ENCODE measurements at places on chromosomes 1 and 21. TPM values are rescaled to one million over a fixed set of nuclear protein-coding genes. Genes with fewer than 3 reads are reported as not detected.
A peak's percentile ranks its signal among the peaks of the same experiment; 100 is the strongest.

- DNase-seq: no peak
Measured at GRCh38 chr1:33350611-33351280, 29.8 kb upstream of the A3GALT2 start.

GRCh38 chr1:168091720-168092550 lies 44.8 kb downstream of the GPR161 start:
- DNase-seq: no peak

GRCh38 chr1:12458571-12458970 lies 159.4 kb downstream of the DHRS3 start:
- DNase-seq: no peak

DNA sequence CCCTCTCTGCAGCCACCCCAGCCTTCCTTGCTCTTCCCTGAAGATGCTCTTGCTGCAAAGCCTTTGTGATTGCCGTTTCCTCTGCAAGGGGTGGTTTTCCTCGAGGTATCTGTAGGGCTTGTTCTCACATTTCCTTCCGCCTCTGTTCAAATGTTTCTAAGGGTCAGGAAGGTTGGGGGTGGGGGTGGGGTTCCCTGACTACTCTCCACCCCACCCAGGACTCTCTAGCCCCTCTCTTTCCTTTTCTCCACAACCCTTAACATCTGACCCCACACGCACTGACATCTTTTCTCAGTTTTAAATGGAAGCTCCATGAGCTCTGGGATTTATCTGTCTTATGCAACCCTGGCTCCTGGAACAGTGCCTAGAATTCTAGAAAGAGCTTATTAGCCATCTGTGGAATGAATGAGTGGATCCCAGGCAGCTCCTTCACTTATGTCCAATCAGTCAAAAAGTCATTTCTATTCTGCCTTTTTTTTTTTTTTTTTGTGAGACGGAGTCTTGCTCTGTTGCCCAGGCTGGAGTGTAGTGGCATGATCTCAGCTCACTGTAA lies 27.3 kb upstream of the ZNF362 start:
- DNase-seq: peak; percentile 53

Gene SLAMF9
- not detected for total RNA-seq

- DNase-seq: peak; percentile 44
Measured at GRCh38 chr1:52032785-52033131, 852 bp downstream of the KTI12 start.

DNA sequence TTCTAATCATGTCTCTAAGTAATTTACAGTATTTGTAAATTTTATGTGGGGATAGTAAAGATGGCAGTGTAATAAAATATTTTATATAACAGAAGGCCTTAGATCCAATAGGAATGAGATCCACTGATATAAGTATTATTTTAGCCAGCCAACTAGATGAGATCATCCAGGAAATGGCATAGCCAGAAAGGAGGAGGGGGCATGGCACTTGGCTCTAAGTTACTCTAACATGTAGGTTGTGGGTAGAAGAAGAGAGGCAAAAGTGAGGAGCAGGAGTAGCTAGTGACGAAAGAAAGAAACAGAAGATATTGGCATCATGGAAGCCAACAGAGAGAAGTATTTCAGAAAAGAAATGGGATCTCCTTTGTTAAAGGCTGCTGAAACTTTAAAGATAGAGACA lies 426.1 kb downstream of the PTPRC start:
- DNase-seq: no peak

DNA sequence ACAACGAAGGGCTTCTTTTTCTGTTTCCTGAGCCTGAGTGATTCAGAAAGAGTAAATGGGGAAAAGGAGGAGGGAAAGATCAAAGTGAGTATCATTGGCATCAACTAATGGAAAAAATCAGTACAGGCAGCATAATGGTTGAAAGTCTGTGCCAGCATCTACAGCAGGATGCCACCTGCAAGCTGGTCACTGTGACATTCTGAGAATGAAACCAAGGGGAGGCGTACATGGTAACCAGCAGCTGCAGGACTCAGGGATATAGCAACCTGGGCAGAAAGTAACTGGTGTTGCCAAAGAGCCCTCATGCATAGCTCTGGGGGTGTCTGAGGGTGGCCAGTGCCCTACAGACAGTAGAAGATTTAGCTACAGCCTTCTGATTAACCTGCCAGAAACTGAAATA lies 305.9 kb downstream of the BRINP2 start:
- DNase-seq: no peak

Gene GBP3
- total RNA-seq: 79.7 TPM

Gene C2CD2
- 66.4 TPM for total RNA-seq

GRCh38 chr1:65756616-65757015 lies 36.1 kb upstream of the PDE4B start:
- DNase-seq: no peak

- no peak for DNase-seq
Measured at GRCh38 chr1:215084621-215085020, 2.1 kb downstream of the KCNK2 start.

GRCh38 chr1:243735457-243735856 lies 114.6 kb downstream of the AKT3 start:
- DNase-seq: no peak

DNA sequence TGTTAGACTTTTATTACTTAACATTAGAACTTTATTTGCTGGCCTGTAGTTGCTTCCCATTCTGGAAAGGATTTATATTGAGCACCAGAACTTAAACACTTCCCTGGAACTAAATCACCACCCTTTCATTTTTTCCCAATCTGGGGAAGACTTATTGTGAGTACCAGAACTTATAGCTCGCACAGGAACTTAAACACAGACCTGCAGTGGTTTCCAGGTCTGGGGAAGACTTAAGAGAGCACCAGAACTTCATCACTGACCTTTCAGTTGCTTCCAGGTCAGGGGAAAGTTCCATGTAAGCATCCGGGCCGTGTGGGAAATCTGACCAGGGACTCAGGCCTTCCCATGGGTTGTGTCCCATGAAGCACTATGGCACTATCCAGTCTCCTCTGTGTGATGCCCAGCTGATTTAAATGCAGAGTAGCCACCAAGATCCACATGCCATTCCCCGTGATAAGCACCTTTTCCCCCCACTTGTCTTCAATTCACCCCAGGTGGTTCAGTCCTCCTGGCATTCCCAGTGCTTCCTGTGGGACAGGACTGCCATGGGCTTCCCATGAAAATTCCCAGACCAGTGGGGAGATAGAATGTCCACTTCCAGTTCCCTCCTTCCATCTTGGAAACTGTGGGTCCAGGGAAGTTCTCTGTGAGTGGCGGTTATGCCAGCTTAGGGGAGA lies 48.9 kb downstream of the C4BPA start:
- no peak for DNase-seq

GRCh38 chr1:118788463-118788862 lies 199.7 kb downstream of the TBX15 start:
- DNase-seq: peak; percentile 60

- no peak for DNase-seq
Measured at GRCh38 chr21:41778930-41779600, 12.2 kb upstream of the RIPK4 start.

DNA sequence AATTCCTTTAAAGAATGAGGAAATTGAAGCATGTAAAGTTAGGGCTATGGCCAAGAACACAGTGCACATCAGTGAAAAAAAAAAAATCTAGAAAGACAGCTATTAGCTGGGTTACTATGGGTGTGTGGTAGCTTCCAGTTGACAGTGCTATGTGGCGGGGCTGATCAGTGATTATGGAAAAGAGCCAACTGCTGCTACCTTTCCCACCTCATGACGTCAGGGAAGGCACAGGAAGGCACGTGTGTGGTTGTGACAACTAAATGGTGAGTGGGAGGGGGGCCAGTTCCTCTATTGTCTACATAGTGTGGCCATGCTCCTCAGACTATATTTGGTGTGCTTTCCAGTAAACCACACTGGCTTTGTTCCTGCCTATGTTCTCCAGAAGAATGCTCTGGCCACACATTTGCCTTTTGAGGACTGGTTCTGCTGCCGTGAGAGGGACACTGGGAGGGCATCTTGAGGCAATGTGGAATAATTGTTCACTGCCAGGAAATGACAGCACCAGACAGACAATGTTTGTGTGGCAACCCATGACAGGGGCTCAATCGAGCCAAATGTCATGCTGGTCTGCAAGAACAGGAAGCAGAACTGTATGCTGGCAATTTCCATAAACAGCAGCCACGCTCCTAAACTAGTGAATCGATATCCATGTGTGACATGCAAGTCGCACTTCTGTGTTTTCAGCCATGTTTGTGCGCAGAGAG lies 3.0 kb upstream of the SDE2 start:
- peak; percentile 62 for DNase-seq

Gene AMY2A
- total RNA-seq: not detected

DNA sequence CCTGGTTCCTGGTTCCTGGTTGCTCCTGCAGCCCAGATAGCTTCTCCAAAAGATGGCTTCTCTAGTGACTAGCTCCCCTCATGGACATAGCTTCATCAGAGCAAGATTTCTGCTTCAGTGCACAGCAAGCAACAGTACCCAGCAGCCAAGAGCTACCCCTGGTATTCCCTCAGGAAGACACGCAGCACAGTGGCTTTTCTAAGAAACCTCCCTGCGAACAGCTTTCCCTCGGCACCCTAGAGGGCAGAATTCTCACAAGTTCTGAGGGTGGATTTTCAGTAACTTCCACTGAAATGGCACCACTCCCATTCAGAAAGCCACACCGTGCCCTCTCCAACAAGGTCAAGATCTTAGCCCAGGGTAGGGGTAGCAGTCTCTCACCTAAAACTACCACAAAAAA lies 128.2 kb downstream of the EIF4G3 start:
- DNase-seq: no peak

Gene TRMT13
- 29.9 TPM for total RNA-seq

Gene LIPI
- total RNA-seq: not detected

GRCh38 chr21:15222707-15223106 lies 157.9 kb upstream of the NRIP1 start:
- DNase-seq: no peak

GRCh38 chr1:59687081-59687480 lies 127.7 kb upstream of the HOOK1 start:
- no peak for DNase-seq

- no peak for DNase-seq
Measured at GRCh38 chr1:15329104-15329820, 80.4 kb upstream of the EFHD2 start.

Gene OLFML2B
- total RNA-seq: 3.4 TPM

Gene IBA57
- 11.5 TPM for total RNA-seq

DNA sequence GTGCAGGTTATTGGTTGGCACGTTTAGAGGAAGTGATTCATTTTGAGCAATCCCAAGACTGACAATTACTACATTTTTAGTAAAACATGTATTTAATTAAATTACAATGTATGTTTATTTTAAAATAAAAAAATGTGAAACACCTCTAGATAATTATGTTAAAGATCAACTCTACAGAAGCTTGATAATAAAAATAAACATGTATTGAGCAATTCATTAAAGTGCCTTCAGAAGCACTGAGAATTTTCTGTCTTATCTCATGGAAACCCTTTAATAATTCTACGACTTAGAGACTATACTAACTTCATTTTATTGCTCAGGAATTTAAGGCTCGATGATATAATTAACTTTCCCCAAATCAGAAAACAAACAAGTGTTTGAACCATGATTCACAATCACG lies 208.0 kb upstream of the BRINP3 start:
- DNase-seq: no peak

DNA sequence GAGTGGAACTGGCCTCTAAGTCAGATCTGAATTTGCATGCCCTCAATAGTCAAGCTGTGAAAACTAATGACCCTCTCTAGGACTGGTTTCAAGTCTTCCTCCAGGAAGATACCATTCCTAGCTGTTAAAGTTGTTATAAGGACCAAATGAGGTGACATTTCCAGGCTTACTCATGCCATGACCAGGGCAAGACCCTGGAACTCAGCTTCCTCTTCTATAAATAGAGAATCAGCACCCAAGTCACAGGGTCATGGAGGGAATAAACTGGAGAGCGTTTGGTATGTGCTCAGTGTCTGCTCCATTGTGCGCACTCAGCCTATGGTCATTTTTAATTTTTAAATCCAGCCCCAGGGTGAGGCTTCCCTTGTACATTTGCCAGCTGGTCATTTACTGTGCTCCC lies 2.5 kb downstream of the S100A9 start:
- no peak for DNase-seq

Gene BSND
- not detected for total RNA-seq

DNA sequence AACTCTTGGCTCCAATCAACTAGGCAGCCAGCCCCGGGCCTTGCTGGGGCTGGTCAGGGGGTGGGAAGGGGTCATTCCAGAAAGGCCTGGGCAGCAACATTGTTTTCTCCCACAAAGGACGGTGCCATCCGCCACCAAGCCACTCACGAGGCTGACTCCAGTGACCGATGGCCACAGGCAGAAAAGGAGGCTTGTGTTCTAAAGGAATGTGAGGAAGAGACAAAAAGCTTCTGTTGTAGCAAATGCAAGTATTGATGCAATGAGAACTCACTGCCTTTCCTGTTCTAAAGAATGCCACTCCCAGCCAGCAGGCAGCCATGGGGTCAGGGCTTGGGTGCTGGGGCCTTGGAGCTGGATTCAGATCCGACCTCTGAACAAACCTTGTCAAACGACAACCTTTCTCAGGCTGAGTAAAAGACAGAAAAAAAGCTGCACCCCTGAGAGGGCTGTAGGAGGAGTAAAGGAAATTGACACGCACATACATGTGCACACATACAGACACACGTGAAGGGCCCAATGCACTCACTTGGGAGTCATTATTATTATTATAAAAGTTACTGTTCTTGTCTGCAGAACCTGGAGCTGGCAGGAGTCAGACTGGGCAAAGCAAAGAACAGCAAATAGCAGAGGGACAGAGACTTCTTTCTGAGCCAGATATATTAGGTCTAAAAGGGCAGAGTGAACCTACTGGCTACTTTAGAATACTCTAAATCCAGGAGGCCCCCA lies 13.9 kb upstream of the PRMT2 start:
- no peak for DNase-seq

GRCh38 chr1:79825551-79825950 lies 819.0 kb upstream of the ADGRL4 start:
- no peak for DNase-seq

Gene RGS16
- 22.4 TPM for total RNA-seq

Gene S100A2
- 317 TPM for total RNA-seq
